ENCODE measurements at places on chromosomes 1 and 21.

GRCh38 chr1:7256526-7256925 lies 471.3 kb downstream of the CAMTA1 start:
- no peak for DNase-seq

DNA sequence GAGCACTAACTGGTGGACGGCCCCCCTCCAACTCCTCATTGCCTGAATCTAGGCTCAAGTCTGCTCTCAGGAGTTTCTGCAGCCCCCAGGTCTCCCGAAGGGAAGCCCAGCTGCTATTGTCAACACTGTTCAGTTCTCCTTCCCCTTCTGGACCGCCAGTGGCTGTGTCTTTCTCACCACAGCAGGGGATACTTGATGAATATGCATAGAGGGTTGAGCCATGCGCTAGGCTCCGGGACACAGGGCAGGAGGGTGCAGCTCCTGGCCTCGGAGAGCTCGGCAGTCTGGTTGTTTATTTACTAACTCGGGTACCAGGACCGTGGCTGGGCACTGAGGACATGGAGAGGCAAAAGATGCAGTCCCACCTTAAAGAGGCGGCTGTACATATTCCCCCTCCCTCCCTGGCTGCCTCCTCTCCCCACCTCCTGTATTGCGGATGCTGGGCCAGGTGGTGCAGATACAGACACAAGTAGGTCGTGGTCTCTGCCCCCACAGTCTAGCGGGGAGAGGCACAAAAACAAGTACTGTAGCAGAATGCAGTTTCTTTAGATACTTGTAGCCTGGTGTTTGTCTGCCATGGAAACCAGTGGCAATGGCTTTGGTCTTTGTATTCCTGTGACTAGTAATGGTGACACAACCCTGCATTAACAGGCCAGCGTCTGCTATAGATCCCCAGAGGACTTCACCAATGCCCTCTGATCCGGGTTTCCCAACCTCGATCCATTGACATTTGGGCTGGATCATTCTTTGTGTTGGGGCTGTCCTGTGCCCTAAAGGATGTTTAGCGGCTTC lies 26.2 kb downstream of the ARHGEF10L start:
- no peak for DNase-seq

GRCh38 chr21:42309753-42310213 lies 5.4 kb downstream of the TFF3 start:
- DNase-seq, result peak; percentile 65

DNA sequence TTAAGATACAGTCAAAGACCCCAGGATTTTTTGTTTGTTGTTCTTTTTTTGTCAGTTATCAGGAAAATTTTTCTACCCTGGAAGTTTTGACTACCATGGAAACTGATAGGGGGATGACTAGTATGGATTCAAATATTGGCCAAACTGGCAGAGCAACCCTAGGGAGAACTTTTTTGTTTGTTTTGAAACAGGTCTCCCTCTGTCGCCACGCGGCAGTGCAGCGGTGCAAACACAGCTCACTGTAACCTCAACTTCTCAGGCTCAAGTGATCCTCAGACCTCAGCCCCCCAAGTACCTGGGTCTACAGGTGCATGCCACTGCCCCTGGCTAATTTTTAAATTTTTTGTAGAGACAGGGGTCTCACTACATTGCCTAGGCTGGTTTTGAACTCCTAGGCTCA lies 46.6 kb downstream of the TOR3A start:
- no peak for DNase-seq

DNA sequence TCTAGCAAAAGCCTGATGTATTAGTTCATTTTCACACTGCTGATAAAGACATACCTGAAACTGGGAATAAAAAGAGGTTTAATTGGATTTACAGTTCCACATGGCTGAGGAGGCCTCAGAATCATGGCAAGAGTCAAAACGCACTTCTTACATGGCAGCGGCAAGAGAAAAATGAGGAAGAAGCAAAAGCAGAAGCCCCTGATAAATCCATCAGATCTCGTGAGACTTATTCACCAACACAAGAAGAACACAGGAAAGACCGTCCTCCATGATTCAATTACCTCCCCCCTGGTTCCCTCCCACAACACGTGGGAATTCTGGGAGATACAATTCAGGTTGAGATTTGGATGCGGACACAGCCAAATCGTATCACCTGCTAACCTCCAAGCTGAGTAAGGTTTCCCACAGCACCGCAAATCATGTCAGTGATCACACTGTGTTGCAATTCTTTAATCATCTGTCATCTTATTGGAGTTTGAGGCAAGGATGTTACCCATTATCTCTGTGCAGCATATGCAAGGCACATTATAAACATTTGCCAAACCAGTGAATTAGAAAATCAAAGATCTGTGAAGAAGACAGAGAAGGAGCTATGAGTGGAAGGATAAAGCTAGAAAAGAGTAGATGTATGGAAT lies 128.5 kb downstream of the ZNF281 start:
- DNase-seq, result no peak

GRCh38 chr21:38920631-38921398 lies 115.1 kb downstream of the ETS2 start:
- DNase-seq, result no peak

GRCh38 chr1:213783893-213784292 lies 203.9 kb upstream of the PROX1 start:
- DNase-seq, result no peak

DNA sequence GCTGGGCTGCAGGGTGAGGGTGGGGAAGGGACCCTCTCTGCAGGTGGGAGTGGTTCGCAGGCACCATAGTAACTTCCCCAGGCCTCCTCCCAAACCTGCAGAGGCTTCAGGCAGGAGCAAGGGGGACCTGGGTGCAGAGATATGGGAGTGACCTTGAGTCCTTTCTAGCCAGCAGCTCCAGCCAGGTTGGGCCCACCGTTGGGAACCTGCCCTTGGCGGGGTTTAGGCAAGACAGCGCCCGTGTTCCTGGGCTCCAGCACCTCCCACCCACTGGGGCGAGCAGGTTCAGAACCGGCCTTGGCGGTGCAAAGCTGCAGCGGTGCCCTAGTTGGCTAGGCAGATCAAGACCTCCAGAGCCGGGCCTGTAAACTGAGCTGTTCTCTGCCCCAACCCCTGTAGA lies 2.2 kb upstream of the PRDM16 start:
- no peak for DNase-seq

- no peak for DNase-seq
Measured at GRCh38 chr1:201191653-201192260, 1.1 kb downstream of the IGFN1 start.
